ENCODE measurements at places on chromosomes 2 and 18. TPM values are rescaled to one million over a fixed set of nuclear protein-coding genes. Genes with fewer than 3 reads are reported as not detected.

DNA sequence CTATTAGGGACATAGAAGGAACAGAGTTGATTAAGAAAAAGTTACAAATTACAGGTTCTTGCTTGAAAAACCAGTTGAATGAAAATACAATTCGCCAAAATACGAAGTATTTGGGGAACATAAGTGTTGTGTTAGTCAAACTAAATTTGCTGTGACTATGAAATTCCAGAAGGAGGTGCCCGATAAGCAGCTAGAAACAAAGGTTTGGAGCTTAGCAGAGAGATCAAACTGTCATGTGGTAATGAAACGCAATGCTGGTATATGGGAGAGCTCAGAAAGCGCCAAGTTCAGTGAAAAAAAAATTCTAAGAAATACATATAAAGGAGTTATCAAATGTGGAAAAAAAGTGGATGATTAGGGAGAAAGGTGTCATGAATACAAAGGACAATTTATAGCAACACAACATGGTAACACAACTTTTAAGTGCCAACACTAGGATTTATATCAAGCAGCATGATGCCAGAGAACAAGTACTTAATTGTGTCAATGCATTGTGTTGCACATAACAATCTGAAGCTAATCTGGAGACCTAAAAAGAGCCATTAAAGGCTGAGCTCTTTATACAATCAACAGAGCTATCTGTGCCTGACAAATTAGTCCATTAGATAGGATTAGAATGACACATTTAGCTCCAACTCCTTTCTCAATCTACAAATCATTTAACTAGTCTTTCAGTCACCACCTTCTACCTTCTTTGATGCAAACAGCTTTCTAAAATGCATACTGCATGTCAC is 31.2 kb downstream of the SMAD2 start:
- peak; percentile 38 for DNase-seq

- no peak for DNase-seq
Measured at GRCh38 chr18:7575465-7576028, 8.4 kb downstream of the PTPRM start.

DNA sequence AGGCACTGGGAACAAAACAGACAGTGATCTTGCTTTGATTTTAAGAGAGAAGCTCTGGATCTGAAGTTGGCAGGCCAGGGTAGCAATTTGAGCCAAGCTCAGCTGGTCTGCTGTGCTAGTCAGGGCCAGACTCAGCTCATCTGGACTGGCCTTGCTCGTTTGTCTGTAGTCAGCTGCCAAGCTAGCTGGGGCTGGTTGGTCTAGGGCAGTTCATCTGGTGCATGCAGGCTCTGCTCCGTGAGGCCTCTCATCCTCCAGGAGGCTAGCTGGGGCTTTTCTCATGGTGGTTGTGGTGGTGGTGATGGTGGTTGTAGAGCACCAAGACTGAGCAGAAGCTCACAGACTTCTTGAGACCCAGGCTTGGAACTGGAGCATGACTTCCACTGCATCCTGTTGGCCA is 10.3 kb downstream of the FBLN7 start:
- no peak for DNase-seq

DNA sequence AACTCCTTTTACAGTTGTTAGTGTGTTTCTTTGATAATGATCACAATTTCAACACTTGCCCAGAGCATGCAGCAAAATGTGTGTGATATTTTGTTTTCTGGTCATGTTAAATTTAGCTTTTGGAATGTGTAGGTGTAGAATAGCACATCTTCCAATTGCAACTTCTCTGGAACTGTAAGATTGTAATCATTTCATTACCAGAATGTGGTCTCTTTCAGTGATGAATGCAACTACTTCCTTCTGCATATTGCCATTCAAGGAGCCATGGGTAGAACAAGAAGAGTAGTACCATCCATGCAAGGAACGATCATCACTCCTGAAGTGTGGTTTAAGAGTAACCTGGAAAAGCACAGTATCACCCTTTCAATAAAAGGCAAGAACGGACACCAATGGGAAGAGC is 548.8 kb upstream of the ZNF804A start:
- DNase-seq: no peak

DNA sequence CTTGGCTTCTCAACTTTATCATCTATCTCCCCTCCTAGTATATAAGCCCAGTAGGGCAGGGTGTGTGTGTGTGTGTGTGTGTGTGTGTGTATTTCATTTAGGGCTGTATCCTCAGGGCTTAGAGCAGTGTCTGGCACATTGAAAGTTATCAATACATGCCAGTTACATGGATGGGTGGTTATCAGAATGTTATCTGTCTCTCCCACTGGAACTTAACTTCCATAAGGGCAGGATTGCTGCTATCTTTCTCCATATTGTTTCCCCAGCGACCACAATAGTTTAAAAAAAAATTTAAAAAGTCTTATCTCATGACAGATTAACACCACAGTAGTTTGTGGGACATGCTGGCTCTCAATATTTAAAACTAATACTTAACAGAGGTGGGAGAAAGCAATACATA is 488.9 kb downstream of the PLCL1 start:
- no peak for DNase-seq

DNA sequence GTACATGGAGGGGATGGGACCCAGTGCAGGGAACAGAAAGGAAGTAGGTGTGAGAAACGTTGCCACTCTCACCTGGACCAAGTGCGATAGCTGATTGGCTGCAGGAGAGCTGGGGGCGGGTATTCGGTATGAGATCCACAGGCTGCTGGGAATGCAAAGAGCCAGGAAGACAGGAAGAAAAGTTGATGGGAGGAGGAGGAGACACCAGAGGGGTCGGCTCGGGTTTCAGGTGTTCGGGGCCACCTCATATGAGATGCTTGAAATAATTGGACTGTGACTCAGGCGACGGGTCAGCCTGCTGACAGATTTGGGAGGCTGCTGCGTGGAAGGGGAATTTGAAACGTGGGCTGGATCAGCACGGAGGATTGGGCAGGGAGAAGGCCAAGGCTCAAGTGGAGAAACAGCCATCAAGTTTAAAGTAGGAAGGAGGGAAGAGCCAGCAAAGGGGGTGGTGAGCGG is 65.1 kb downstream of the MRPS9 start:
- DNase-seq: peak; percentile 97

DNA sequence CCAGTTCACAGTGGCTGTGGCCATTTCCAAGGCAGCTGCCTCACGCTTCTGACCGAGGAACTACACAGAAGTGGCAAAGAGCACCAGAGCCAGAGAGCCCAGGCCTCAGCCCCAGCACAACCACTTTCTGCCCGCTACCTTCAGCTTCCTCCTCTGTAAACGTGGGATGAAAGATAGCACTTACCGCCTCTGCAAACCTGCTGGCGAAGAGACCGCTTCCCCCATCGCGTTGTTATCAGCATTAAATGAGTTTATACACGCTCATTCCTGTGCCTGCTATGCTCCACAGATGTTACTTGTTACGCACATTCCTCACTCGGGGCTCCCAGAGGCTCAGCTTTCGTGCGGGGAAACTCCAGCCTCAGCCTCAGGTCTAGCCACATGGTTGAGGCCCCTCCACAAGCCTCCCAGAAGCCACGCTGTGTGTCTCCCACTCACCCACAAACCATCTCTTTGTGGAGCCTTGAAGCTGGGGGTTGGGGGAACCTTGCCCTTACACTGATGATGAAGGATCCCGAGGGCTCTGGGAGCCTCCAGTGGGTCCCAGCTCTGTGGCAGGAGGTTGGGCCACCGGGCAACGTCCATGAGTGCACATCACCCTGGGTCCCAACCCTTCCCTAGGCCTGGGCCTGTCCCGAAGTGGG is 63.3 kb upstream of the SMAD7 start:
- DNase-seq: no peak

GRCh38 chr2:157431176-157431575 is 12.7 kb downstream of the CYTIP start:
- DNase-seq: no peak

GRCh38 chr18:21241301-21242048 is 557 bp upstream of the GREB1L start:
- peak; percentile 64 for DNase-seq

The IKZF2 gene
- 2.0 TPM for polyA plus RNA-seq

The COLEC12 gene
- 2.0 TPM for polyA plus RNA-seq

The CYBRD1 gene
- 3.7 TPM for polyA plus RNA-seq

The CIB4 gene
- polyA plus RNA-seq: not detected

The TUBB8B gene
- polyA plus RNA-seq: 0.74 TPM
